ENCODE measurements at places on chromosomes 3 and 15. TPM values are rescaled to one million over a fixed set of nuclear protein-coding genes. Genes with fewer than 3 reads are reported as not detected.

The GP9 gene
- 2.7 TPM for polyA plus RNA-seq

The KIF15 gene
- polyA plus RNA-seq = 0.04 TPM

The TMEM89 gene
- not detected for polyA plus RNA-seq

The ADAMTS7 gene
- not detected for polyA plus RNA-seq

The LARP6 gene
- not detected for polyA plus RNA-seq

The GLDN gene
- polyA plus RNA-seq = not detected

The DLG1 gene
- polyA plus RNA-seq = 6.5 TPM

GRCh38 chr15:78651930-78652615 is 11.1 kb upstream of the CHRNB4 start:
- no peak for DNase-seq

- DNase-seq = peak; percentile 26
Measured at GRCh38 chr3:9778143-9779074, 8.7 kb upstream of the CAMK1 start.

DNA sequence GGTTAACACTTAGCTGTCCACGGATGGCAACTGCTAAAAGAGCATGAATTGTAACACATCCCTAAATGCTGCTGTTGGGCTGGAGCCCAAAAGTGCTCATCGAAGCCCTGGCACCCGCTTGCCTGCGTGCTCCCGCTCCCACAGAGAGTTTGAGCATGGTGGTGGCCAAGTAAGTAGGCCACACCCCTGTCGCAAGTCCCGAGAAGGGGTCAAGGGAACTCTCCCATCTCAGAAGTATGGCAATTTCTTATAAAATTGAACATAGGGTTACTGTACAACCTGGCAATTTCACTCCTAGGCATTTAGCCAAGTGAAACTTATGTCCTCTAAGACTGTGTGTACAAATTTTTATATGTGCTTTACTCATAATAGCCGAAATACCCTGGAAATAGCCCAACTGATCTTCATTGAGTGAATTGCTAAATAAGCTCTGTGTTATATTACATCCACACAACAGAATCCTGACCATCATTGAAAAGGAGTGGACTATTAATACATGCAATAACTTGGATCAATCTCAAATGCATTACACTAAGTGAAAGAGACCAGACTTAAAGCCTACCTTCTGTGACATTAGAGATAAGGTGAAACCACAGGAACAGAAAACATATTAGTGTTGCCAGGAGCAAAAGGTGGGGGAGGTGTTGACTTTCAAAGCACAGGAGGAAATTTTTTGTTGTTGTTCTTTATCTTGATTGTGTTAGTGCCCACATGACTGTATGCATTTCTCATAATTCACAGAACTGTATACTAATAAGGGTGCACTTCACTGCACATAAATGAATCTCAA is 1.5 kb upstream of the GCSAM start:
- DNase-seq = no peak

- no peak for DNase-seq
Measured at GRCh38 chr3:20280257-20280656, 94.3 kb upstream of the SGO1 start.

- DNase-seq = no peak
Measured at GRCh38 chr15:62637574-62637897, 405.0 kb upstream of the TPM1 start.

DNA sequence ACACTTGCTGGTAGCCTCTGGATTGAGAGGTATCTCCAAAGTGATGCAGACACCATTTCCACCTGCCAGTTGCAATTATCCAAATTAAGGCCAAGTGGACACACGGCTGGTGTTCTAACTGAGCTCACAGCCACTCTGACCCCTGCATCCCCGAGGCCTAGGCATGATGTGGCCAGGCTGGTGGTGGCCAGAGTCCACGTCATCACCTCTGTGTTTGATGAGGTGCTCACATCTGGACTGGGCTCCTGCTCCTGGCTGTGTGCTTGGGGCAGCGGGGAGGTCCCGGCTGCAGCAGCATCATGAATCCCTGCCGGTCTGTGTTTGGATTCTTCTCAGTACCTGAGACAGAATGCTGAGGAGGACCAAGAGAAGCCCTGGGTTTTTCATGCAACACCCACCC is 4.9 kb downstream of the OXTR start:
- no peak for DNase-seq

- no peak for DNase-seq
Measured at GRCh38 chr3:184015381-184016019, 2.2 kb downstream of the ABCC5 start.

DNA sequence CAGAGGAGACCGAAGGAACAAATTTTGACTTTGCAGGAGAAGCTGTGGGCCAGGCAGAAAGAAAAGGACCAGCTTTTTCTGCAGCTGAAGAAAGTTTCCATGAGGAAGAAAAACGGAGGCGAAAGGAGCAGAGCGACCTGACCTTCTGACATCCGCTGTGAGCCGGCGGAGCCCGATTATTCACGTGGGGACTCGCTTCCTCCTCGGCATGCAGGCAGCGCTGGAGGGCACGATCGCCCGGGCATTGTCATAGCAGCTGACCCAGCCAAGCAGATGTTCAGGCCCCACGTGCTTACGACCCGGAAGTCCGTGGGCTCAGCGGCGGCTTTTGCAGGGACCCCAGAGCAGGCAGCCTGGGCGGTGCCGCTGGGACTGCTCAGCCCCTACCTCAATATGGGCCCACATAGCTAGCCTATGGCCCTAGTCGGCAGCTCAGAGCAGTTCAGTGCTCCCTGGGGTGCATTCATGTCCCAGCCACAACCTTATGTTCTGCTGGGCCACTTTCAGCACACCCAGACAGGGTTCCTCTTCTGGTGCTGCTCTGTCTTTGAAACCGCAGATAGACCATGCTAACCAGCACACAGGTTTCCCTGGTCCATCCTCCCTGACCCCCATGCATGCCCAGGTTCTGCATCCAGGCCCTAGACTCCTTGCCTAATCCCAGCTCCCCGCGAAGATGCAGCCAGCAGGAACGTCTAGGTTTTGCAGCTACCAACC is 10.5 kb upstream of the EIF4A2 start:
- DNase-seq = peak; percentile 78

GRCh38 chr3:15470849-15471248 is 43.5 kb downstream of the EAF1 start:
- no peak for DNase-seq

GRCh38 chr3:140062461-140062860 is 127.5 kb downstream of the CLSTN2 start:
- DNase-seq = no peak

DNA sequence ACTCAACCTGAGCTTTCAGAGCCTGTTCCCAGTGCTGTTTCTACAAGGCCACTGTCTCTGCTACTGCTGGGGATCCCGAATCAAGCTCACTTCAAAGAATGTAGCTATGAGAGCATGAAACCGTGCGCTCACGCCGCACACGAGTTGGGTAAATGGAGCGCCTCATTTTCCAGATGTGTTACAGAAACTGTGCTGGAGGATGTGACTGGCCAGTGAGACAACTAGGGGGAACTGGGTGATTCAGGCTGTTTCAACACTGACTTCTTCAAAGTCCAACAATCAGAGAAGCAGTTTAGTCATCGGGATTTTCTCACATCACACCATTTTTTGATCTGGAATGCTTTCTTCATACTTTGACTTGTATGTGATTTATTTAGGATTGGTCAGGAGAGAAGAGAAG is 3.5 kb downstream of the ZNF710 start:
- DNase-seq = peak; percentile 98

All from CD14-positive monocyte (primary cell).